ENCODE measurements at places on chromosomes 16 and 17.
A peak's percentile ranks its signal among the peaks of the same experiment; 100 is the strongest.

GRCh38 chr16:8943966-8944759 is 19.5 kb downstream of the USP7 start:
- no peak for DNase-seq

DNA sequence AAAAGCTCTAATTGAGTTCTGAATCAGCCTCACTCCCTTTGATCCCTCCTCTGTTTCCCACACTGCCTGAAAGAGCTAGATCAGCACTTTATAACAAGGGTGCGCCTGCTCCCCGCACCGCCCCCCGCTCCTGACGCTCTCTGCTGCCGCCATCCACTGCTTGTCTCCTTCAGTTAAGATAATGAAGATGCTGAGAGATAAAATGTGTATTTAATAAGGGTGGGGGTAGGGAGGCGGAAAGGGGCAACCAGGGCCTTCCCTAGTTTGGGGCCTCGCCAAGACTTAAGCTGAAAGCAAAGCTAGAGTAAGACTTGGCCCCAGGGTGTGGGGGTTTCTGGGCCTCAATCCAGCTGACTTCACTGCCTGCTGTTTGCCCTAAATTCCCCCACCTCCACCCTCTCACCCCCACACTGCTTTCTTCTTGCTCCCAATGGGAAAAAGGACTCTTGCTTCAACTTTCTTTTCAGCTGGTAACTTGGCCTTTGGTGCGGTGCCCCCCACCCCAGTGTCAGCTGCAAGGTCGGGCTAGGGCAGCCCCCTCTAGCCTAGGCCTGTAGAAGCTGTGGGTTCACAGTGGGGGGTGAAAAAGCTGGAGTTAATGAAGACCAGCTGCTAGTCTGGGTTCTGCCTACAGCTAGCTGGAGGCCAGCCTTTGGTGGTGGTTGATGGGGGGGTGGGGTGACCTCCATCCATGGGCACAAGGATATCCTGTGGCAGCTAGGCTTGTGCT is 1.8 kb upstream of the RARA start:
- DNase-seq = no peak

DNA sequence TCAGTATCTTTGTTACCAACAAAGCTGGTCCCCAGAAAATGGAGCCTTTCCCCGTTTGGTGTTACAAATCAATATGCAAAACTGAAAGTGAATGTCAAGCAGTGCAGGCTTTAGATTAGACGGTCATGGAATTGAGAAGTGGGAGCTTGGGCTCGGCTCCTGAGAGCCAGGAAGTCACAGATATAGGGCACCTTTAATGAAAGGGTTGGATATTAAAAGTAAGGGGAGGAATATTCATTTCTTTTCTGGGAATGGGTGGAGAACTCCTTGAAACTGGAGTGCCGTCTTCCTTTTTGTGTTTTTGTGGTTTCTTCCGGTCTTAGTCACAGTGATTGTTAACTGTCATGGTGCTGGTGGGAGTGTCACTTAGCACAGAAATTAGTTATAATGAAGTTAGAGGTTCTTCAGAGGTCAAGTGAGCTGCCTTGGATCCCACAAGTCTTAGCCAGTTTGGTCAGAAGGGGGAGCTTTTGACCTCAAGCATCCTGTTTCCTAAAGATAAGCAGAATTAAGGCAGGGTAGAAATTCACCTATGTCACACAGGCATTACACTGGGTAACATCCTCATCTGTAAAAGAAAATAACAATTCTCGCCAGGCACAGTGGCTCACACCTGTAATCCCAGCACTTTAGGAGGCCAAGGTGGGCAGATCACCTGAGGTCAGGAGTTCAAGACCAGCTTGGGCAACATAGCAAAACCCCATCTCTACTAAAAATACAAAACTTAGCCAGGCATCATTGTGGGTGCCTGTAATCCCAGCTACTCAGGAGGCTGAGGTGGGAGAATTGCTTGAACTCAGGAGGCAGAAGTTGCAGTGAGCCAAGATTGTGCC is 9.6 kb upstream of the EIF1 start:
- DNase-seq = peak; percentile 37

GRCh38 chr16:30524575-30525568 is 1.5 kb downstream of the ZNF768 start:
- no peak for DNase-seq

GRCh38 chr17:65022751-65023700 is 33.5 kb downstream of the GNA13 start:
- peak; percentile 17 for DNase-seq

- DNase-seq = no peak
Observed at GRCh38 chr16:28826141-28826540, 3.3 kb downstream of the ATXN2L start.

Measured in AG20443 (cell line).